Stimulated activated CD4-positive, alpha-beta T cell treated with anti-CD3 and anti-CD28 coated beads, TNF-alpha, amount 100 ng/mL, for 24 hours (primary cell): ENCODE measurements at places on chromosomes 1 and 21.

DNA sequence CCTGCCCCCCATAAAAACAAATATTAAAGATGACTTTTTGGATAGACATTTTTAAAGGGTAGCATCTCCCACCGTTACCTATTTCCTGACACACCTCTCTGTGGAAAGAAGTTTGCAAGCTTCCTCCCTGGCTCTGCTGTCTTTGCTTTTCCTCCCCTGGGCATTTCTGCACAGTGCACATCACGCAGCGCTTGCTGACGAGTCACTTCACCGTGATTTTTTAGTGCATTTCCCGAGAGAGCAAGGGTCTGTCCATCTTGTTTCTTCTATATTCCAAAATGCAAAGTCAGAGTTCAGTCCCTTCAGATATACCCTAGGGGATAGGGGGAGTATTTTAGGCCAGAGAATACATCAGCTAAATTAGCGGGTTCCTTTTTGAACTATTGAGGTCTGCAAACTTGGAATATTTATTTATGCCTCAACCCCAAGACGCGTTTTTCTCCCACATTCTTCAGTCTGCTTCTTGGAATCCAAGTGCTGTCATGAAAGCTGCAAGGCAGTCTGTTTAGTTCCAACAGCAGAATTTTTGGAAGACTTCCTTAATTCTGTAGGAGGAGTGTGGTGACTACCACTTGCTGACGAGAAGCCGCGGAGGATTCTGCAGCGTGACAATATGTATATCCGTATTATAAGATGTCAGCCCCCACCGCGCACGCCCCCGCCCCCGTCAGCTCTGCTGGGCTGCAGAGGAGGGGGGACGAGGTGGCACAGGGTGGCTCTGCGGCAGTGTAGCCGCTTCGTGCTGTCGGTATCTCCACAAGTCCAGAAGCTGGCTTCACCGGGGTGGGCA lies 22.4 kb downstream of the SMYD2 start:
- DNase-seq = no peak

- no peak for DNase-seq
Measured at GRCh38 chr1:203424285-203424684, 51.3 kb upstream of the PRELP start.

- DNase-seq = no peak
Measured at GRCh38 chr1:51973587-51974474, 16.7 kb downstream of the RAB3B start.

GRCh38 chr1:199319341-199319740 lies 680.5 kb downstream of the PTPRC start:
- no peak for DNase-seq

- no peak for DNase-seq
Measured at GRCh38 chr1:58592522-58593134, 15.6 kb upstream of the TACSTD2 start.
